NCI-H82 (cell line): ENCODE measurements at places on chromosomes 3 and 15.

DNA sequence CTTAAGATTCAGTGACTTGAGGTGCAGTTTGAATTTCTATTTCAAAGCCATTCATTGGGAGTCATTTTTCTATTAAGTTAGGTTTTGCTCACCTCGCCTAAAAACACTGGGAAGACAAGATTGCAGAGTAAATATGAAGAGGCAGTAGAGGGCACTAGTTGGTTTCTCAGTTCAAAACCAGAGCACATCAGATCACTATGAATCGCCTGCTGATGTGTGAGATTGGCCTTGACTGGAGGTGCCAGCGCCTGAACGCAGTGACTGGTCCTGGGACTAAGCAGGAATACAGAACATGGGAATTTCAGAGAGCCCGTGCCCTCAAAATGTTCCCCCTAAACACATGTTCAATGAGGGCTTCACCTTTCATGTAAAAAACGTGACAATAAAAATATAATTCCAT lies 229.0 kb downstream of the ITPR1 start:
- DNase-seq = peak; percentile 72

DNA sequence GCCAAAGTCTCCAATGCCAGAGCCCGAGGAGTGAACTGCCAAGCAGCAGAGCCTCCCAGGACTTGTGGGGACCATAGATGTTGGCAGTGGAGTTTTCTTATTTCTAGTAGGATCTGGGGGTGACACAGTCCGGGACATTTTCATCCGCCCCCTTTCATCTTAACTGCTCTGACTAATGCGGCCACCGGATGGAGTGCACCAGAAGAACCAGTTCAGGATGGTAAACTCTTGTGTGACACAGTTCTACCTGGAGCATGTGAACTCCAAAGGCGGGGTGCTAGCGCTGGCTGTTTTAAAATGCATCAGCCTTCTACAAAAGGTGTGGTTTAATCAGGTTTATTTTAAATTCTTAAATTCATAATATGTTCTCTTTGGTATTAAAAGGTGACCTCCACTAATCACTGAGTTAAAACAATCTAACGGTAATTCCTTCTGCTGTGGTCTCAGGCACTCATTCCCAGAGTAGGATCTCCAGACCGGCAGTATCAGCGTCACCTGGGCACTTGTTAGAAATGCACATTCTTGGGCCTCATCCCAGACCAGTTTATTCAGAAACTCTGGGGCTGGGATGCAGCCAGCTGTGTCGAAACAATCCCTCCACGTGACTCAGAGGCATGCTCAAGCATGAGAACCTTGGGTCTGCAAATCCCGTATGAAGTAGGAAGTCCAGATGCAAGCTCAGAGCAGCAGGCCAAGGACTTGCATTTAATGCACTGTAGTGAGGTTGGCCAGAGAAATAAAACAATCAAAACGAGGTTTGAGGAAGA lies 105.5 kb downstream of the GABRB3 start:
- no peak for DNase-seq

- DNase-seq = peak; percentile 38
Observed at GRCh38 chr3:39106851-39107387, 508 bp downstream of the GORASP1 start.

GRCh38 chr15:63089260-63090043 lies 32.2 kb upstream of the LACTB start:
- DNase-seq = peak; percentile 72

GRCh38 chr3:127730171-127730570 lies 57.4 kb downstream of the ABTB1 start:
- DNase-seq = no peak

GRCh38 chr3:83482402-83483070 lies 1476.3 kb upstream of the CADM2 start:
- no peak for DNase-seq

DNA sequence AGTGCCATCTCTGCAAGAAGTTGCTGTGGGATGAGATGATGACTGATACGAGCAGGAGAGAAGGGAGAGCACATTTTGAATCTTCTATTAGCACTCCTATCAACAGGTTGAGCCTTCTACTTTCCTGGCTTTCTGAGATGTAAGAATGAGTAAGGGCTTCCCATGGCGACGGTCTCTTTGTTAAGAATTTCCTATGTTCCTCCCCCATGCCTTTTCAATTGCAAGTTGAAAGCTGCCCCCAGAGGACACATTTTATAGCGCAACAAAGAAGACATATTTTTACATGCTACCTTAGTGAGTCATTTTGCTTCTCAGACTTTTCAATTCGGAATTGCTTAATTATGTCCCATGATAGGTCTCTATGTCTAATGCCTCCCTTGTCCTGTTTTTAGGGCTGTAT lies 71.3 kb upstream of the LRTM1 start:
- DNase-seq = no peak

DNA sequence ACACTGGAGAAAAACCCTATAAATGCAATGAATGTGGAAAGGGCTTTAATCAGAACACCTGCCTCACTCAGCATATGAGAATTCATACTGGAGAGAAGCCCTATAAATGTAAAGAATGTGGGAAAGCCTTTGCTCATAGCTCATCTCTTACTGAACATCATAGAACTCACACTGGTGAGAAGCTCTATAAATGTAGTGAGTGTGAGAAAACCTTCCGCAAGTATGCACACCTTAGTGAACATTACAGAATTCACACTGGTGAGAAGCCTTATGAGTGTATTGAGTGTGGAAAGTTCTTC lies 7.4 kb upstream of the ZNF501 start:
- no peak for DNase-seq

DNA sequence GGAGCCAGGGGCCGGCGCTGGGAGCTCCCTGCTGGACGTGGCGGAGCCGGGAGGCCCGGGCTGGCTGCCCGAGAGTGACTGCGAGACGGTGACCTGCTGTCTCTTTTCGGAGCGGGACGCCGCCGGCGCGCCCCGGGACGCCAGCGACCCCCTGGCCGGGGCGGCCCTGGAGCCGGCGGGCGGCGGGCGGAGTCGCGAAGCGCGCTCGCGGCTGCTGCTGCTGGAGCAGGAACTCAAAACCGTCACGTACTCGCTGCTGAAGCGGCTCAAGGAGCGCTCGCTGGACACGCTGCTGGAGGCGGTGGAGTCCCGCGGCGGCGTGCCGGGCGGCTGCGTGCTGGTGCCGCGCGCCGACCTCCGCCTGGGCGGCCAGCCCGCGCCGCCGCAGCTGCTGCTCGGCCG lies 1.5 kb downstream of the SMAD6 start:
- peak; percentile 57 for DNase-seq

DNA sequence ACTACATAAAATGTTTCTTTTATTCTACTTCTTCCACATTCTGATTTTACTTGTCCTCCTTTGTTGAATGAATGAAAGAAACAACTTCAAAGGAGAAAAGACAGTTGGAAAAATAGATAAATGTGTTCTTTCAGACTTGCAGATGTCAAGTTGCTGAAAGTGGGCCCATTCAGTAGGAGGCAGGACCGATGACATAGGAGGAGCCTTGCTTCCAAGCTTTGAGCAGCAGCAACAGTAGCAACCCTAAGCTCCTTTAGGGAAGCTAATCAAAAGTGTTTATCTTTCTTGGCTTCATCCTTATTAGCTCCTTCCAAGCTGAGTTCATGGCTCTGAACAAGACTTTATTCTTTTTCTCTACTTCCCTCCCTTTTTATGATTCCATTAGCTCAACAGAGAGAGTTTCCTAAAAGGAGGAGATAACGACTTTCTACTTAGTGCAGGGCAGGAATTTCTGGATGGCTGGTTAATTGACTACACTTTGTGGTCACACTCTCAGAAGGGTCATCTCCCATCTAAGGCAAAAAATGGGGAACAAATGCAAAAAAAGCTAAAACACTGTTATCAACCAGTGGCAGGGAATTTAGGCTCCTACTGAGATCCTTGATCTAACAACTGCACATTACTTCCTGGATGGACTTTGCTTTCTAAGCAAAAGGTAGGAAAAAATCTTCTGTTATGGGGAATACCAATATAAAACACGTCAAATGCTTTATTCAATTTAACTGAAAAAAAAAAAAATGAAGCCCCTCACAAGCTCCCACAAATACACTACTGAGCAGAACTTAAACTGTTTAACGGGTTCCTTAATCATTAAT lies 4.8 kb downstream of the MORC1 start:
- DNase-seq = peak; percentile 39

GRCh38 chr15:94230883-94231722 lies at the start of gene MCTP2:
TSS of gene MCTP2 (plus strand) at chr15:94231561. CDS start at chr15:94298266, 66,705 bp downstream.
- peak; percentile 31 for DNase-seq

DNA sequence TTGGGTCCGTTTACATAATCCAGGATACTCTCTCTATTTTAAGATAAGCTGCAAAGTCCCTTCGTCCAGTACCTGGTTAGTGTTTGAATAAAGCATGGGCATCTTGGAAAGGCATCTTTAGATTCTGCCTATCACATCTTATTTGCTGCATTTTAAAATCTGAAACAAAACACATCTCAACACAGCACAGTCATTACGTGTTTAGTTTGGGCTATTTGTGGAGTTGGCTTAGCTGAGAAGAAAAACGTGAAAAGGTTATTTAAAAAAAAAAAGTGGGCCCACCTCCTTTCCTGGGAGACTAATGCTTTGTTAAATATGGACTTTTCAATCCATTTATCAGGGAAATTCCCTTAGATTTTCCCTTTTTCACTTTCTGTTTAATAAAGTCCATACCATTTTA lies 174.5 kb upstream of the WNT5A start:
- no peak for DNase-seq

DNA sequence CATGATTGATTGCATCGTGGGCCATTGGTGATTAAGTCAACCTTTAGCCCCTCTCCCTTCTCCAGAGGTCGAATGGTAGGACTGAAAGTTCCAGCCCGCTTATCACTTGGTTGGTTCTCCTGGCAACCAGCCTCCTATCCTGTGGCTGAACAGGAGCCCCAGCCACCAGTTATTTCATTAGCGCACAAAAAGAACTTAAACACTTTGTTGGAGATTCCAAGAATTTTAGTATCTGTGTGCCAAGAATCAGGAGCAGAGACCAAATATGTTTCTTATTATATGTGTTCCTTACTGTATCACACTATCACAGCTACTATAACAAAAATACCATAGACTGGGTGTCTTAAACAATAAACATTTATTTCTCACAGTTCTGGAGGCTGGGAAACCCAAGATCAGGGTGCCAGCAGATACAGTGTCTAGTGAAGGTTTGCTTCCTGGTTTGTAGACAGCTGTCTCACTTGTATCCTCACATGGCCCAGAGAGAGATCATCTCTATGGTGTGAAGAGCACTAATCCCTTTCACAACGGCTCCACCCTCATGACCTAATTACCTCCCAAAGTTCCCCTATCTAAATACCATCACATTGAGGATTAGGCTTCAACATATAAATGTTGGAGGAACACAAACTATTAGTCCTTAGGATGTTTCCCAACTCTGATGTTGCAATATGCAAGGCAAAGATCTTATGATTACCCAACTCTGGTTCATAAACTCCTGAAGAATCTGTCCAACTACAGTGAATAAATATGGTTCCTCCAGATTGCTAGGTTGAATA lies 30.5 kb upstream of the APH1B start:
- DNase-seq = peak; percentile 85

GRCh38 chr3:115071166-115071565 lies 75.9 kb downstream of the ZBTB20 start:
- no peak for DNase-seq

- no peak for DNase-seq
Observed at GRCh38 chr3:140931801-140932200, 9.8 kb upstream of the SLC25A36 start.

- DNase-seq = no peak
Observed at GRCh38 chr3:20669675-20670074, 483.7 kb upstream of the SGO1 start.

DNA sequence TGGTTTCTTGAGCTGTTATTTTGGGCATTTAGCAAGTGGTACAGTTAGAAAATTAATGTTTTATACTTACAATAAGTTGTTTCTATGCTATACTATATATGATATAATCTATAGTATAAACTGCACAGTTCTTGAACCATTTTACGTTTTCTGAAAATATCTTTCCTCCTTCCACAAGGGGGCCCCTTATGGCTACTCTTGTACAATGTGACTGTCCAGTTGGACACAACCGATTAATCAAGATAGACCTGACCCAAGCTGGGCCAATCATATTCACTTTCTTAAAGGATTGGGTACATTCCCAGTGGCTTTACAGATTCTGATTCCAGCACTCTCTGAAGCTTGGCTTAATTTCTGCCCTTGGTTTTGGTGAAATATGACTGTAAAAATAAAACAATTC lies 953.4 kb downstream of the AGBL1 start:
- peak; percentile 60 for DNase-seq

- DNase-seq = no peak
Observed at GRCh38 chr3:123571264-123571972, 13.4 kb downstream of the HACD2 start.

DNA sequence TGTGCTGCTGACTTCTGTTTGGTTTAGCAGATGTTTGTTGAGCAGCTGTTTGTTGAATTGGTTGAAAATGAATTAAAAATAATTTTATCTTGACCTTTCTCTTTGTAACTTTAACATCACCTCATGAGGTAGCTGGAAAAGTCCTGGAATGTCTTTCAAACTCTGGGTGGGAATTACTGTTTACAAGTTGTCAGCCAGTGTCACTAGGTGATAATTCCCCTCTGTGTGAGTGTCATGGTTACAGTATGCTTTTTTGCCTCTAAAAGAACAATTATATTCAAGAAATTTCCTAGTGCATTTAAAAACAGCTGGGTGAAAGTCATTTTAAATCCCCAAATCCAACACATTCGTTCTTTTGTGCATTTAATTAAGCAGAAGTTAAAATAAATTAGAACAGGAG lies 113.2 kb downstream of the PTPRG start:
- no peak for DNase-seq

- no peak for DNase-seq
Observed at GRCh38 chr3:59367150-59367549, 317.3 kb upstream of the CFAP20DC start.

DNA sequence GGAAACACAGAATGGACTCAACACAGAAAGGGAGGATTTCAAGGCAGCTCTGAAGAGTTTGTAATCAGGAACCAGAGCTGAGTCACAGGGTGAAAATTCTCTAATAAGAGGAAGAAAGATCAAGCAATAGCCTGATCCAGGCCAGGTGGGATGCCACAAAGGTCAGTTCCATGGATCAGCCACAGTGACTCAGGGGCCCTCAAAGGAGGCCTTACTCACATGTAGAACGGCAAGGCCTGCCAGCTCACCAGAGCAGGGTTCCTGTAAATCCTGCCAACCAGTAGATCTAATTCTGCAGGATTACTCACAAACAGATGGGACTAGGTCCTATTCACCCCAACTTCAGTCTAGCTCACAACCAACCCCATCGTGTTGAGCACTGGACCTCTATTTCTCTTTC lies 78.3 kb upstream of the PPP2R3A start:
- no peak for DNase-seq

DNA sequence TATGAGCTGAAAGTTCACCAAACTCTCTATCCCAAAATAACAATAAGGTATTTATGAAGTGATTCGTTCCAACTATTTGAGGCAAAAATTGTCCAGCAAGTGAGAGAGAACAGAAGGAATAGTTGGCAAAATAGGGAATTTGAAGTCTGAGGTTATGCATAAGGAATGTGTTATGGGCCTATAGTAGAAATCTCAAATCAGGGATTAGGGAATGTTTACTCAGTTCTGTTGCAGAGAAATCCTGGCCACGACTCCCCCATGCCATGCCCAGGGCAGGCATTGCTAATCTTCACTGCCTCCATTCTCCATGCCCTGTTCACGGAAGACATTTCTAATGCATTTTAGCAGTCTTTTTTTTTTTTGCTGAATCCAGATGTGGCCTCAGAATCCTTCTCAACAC lies 58.6 kb downstream of the FLNB start:
- no peak for DNase-seq
